Stimulated activated CD8-positive, alpha-beta memory T cell treated with anti-CD3 and anti-CD28 coated beads, Interleukin-4, amount 100 ng/mL, for 1 hour (primary cell): ENCODE measurements at places on chromosomes 13 and 19.

GRCh38 chr19:43224855-43225253 is 19.4 kb upstream of the PSG4 start:
- no peak for DNase-seq

DNA sequence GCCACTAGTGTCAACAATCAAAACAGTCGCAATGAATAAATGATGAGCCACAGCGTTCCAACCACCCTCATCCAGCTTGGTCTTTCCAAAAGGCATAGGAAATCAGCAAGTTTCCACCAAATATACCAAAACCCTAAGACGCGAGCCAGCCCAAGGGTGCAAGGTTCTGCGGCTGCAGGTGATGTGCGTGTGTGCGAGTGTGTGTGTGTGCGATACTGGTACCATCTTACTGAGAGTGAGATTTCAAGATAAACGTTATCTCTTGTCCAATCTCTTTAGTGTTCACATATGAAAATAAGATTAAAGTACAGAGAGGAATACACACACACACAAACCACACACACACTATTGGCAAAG is 895 bp upstream of the TRPC4 start:
- no peak for DNase-seq

GRCh38 chr19:14649020-14649419 is 25.6 kb downstream of the ADGRE3 start:
- DNase-seq, result no peak

DNA sequence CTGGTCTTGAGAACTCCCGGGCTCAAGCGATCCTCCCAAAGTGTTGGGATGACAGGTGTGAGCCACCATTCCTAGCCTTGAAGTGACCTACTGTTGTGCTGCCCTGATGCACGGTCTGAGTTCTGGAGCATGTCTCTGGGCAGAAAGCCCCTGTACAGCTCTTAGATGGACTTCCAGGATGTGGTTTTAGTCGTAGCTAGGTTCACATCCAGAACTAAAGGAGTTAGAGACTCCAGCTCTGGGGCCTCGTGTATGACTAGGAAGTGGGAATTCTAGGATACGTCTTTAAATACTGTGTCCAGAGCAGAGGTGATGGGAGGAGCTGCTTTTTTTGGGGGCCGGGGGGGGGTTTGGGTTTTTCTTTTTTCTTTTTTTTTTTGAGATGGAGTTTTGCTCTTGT is 12.2 kb downstream of the UPF1 start:
- DNase-seq, result no peak

GRCh38 chr13:50230662-50230978 is 215.4 kb downstream of the KCNRG start:
- no peak for DNase-seq

DNA sequence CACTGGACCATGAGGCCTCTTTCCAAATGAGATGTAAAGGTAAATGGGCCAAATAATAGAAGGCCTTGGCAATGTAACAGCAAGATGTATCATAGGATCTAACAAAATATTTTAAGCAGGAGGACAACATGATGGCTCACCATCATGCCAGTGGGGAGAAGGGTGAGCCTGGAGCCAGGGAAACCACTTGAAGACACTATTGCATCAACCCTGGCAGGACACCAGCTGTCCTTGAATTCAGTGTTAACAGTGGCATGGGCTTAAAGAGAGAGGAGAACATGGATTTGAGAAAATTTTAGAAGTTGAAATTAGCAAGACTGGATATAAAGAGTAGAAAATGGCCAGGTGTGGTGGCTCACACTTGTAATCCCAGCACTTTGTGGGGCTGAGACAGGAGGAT is 6.7 kb upstream of the RCBTB2 start:
- DNase-seq, result no peak

DNA sequence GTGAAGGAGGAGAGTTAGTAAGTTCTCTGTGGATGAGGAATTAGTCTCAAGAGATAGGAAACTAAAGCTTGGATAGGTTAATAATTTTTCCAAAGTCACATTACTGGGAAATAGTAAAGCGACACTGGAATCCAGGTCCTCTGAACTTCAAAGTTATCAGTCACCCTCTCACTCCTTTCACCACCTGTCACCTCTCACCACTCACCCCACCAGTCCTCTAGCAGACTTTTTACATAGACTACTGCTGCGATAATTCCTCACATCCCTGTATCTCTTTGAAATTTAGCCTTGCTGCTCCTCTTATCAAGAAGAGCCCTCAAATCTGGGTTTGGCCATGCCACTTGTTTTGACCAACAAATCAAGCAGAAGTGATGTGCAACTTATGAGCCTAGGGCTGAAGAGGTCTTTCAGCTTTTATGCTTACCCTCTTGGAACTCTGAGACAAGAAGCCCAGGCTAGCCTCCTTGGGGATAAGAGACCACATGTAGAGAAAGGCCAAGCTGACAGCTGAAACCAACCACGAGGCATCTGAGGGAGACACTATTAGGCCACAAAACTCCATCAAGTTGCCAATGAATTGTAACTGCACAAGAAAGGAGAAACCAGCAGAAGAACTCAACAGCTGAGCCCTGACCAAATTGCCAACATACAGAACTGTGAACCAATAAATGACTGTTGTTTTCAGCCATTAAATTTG is 41.2 kb downstream of the STARD13 start:
- DNase-seq, result no peak

GRCh38 chr13:100438059-100438788 is 150.4 kb downstream of the GGACT start:
- no peak for DNase-seq

- no peak for DNase-seq
Observed at GRCh38 chr19:6654347-6655310, 15.3 kb downstream of the TNFSF14 start.

- DNase-seq, result no peak
Observed at GRCh38 chr19:31602548-31602947, 253.3 kb upstream of the TSHZ3 start.

- no peak for DNase-seq
Observed at GRCh38 chr13:102035969-102036368, 365.9 kb downstream of the FGF14 start.

- DNase-seq, result no peak
Observed at GRCh38 chr19:2517881-2518601, 42.1 kb downstream of the GADD45B start.
